Putamen (tissue), 1 donor: ENCODE measurements at places on chromosomes 2 and 18.

DNA sequence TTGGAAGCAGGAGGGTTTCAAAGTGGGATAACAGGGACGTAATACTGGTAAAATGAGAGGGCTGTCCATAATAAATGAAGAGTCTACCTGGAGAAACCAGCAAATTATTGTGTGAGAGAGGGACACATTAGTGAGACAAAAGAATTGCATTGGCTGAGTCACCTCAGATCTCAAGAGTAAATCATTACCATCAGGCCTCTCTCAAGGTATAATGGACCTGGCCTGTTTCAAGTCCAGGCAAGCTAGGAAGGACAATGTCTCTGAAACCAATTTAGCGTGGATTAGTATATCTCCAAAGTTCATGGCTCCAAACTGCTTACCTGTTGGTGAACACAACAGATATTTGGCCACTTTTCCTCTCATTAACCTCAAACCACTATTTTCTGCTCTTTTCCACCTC, 471.4 kb downstream of the CMPK2 start:
- DNase-seq: no peak

- DNase-seq: no peak
Measured at GRCh38 chr2:204201507-204201906, 264.9 kb downstream of the ICOS start.

DNA sequence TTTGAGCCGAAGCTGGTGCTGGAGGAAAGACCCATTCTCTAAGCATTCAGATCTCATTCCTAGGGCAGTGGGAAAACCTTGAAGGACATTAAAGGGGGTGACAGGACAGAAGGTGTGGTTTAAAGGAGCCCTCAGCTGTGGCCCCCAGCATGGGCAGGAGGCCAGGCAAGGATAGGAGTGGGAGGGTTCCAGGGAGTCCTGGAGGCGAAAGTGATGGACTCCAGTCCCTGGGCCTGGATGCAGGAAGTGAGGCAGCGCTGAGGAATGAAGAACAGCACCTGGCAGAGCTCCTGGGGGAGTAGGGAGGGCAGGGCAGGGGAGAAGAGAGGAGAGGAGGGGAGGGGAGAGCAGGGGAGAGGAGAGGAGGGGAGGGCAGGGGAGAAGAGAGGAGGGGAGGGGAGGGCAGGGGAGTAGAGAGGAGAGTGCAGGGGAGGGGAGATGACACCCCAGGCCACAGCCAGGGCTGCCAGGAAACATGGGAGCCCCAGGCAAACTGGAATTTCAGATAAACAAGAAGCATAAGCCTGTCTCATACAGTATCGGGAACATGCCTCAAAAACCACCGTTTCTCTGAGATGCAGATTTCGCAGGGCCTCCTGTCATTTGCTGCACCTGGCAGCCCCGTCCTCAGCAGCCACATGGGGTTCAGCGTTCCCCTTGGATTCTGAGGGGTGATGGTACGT, 5.7 kb downstream of the RAMP1 start:
- no peak for DNase-seq

DNA sequence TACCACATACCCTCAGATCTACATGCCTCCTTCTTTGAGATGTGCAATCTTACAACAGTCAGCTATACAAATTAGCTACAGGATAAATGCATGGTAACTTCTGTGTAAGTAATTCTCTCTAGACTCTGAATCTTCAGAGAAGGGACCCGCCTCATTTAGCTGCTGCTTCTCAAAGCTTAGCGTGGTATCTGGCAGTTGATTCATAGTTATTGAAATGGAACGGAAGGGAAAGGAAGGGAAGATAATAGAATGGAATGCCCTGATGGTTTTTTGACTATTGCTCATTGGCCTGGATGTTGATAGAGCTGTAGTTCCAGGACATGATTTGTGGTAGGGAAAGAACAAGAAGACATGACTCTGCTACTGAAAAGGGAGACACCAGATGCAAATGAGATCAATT, 498.1 kb upstream of the CRIM1 start:
- DNase-seq: no peak

DNA sequence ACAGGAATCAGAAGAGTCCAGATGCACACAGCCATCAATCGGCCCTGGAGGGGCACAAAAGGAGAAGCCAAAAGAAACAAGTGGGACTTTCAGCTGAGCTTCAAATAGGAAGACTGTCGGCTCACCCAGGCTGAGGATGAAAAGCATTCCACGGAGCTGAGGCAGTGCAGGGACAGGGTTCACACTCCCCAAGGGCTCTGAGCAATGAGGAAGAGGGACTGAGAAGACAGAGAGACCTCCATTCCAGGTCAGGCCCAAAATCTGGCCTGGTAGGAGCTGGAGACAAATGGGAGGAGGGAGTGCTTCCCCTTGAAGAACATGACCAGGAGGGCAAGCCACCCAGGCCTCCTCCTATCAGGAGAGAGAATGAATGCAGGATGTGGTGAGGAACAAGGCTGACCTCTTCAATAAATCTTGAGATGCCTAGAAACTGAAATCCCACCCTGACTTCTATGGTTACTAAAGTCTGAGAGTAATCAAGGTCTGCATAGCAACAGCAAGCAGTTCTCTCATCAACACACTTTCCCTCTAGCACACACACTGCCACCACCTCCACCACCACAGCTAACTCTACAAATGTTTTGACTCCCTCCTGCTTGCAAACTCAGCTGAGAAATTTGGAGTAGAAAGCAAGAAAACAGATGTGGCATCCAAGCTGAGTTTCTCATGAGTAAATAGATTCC, 434.4 kb downstream of the TNS1 start:
- DNase-seq: no peak

- DNase-seq: no peak
Measured at GRCh38 chr18:48875942-48876511, 74.7 kb downstream of the SMAD7 start.

DNA sequence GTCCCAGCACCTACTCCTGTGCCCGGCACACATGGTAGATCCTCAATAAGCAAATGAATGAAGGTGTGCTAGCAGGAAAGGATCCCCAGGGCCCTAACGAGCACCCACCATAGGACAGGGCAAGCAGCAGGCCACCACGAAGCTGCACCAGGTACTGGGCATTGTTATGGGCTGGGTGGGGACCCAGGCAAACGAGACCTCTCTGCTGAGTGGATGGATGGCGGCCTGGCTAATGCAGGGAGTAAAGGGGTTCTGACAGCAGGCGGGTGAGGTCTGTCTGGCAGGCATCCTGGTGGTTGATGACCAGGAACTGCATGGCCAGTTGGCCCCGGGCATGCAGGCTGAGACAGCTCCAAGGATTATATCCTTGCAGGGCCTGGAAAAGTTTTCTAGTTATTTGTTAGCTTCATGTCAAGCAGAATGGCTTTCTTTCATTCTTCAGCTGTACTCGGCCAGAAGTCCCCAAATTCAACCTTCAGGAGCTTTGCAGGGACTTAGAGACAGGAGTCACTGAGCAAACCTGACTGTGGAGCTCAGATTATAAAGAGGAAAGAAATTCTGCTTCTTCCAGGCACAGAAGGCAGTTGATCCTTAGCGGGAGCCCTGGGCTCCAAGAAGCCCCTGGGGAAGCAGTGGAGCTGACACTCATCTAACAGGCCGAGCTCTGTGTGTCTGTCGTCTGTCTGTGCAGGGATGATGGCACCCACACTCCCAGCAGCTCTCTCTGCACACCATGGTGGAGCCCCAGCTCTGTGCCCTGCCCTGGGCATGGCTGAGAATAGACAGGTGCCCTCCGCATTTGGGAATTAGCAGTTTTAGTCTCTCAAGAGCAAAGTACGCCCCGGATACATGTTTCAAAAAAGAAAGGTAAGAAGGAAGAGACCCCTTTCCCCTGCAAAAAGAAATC, 51.2 kb downstream of the SDC1 start:
- DNase-seq: no peak

DNA sequence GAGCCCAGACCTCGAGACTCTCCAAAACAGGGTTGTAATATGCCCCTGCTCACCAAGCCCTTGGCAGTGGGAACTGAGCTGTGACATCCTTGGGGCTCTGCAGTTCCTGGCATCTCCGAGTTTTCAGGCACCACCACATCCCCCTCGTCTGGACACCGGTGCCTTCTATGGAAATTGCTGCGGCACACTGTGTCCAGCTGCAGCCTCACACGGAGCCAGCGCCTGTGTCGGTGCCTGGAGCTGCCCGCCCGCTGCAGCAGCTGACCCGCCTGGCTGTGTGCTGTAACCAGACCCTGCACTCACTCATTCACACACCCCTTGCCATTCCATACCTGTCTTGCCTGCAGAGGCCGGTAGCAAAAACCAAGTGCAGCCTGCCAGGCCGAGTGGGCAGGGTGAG, 11.8 kb downstream of the IWS1 start:
- DNase-seq: peak; percentile 70

- DNase-seq: no peak
Measured at GRCh38 chr18:6022074-6022444, 126.7 kb upstream of the TMEM200C start.

GRCh38 chr2:241863536-241863954, 4.9 kb upstream of the PDCD1 start:
- DNase-seq: no peak

DNA sequence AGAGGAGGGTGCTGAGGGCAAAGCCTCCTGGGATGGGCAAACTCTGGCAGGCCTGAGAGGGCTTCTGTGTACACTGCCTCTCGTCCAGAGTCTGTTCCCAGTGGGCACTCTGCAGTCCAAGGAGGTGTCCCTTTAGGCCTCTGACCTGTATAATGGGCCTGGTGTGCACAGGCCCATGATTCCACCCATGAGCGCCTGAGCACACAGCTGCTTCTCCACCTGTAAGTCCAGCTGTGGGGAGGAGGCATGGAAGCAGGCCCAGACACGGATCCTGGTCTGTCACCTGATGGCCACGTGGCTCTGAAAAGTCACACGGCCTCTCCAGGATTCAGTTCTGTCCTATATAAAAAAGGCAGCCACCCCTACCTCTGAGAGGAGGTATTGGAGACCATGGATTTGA, 57.0 kb downstream of the PARD6G start:
- DNase-seq: no peak

GRCh38 chr18:32271672-32272208, 81.9 kb downstream of the MEP1B start:
- peak; percentile 25 for DNase-seq

DNA sequence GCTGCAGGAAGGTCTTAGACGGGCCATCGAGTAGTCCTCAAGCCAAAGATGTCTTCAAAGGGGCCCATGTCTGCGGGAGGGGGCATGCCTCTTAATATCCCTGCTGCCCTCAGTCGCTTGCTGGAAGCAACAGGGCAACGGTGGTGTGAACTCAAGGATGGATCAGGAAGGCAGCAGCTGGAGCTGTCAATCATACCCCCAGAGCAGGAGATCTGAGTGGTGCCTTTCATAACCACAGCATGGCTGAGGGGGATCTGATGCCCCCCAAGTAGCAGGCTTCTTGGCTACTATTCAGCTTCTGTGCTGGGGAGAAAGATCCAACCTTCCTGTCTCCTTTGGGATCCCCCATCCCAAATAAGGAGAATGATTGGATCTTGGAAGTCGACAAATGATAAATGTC, 46.4 kb downstream of the INSIG2 start:
- DNase-seq: no peak

- DNase-seq: no peak
Measured at GRCh38 chr2:188159484-188159883, 132.2 kb upstream of the GULP1 start.

GRCh38 chr18:67509741-67510391, 6.7 kb downstream of the DSEL start:
- DNase-seq: peak; percentile 75

DNA sequence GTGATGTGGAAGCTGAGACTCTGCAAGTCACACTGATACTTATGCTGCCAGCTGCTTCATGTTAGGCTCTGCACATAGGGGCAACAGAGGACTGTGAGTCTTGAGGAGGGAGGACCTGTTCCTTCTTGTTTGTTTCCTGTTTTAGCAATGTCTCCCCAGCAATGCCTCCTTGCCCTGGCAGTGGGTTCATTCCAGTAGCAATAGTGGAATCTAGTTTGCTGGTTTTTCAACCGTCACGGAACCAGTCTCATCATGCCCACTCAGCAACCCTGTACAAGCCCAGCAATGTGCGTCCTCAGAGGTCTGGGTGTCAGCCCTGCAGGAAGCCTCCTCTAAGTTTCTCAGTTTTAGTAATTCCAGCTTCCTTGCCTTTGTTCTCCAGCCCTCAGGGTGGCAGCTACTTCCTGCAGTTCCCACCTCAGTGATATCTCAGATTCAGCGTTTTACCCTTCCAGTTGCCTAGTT, 20.5 kb upstream of the ITGB6 start:
- peak; percentile 26 for DNase-seq

- no peak for DNase-seq
Measured at GRCh38 chr2:28649481-28650265, 102.0 kb upstream of the PPP1CB start.

DNA sequence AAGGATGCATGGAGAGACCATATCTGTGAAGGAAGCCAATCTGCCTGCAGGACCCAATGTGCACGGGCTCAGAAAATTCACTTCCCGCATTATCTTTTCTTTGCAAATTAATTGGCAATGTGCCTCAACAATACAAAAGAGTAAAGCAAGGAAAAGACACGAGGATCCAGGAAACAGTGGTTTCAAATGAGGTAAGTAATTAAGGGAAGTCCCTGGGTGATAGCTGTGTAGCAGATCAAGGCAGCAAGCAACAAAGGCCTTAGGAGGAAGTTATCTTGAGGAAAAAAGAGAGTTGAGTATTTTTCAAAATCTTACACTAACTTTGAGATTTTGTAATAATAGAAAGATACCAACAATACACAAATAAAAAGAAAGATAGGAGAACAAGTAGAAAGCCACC, 44.3 kb upstream of the TGIF1 start:
- no peak for DNase-seq

- no peak for DNase-seq
Measured at GRCh38 chr18:58367425-58368140, 261.3 kb downstream of the ALPK2 start.

DNA sequence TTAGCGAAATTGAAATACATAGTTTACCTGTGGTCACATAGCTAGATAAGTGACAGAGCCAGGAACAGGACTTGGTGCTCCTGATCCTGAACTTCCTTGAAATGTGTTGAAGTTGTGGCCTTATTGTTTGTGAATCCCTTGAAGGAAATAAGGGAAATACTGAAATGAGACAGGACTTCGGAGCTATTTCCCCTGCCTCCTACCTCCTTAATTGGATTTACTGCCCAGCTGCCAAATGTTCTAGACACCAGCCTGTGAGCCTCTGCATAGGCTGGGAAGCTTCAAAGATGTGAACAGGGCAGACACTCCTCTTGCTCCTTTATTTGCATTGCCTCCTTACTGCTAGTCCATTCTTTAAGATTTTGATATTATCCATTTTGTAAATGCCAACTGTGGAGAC, 135.2 kb downstream of the PRPF40A start:
- DNase-seq: no peak
